PC-3 (cell line): ENCODE measurements at places on chromosomes 4 and X. TPM values are rescaled to one million over a fixed set of nuclear protein-coding genes. Genes with fewer than 3 reads are reported as not detected.

MAGEB1 gene
- not detected in 2 replicates for total RNA-seq

DHRSX gene
- total RNA-seq: 11.5 and 13.8 TPM in 2 replicates

- no peak for DNase-seq
Measured at GRCh38 chr4:38242822-38243387, 282.7 kb downstream of the PTTG2 start.

DNA sequence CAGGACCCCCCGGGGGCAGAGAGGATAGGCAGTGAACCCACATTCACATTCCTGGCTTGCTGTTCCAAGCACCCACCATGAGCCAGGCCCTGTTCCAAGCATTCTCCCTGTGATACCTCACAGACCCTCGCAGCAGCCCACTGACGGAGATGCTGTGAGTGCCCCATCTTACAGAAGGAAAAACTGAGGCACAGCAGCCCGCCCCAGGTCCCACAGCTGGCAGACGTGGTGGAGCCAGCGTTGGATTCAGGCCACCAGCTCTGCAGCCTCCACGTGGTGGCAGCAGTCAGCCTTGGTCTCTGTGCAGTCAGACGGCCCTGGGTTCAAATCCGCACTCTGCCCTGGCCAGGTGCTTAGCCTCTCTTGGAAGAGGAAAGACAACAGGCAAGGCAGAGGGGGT is 16.8 kb downstream of the MAN2B2 start:
- no peak for DNase-seq

- peak; percentile 68 for DNase-seq
Measured at GRCh38 chrX:46547857-46548256, 2.6 kb upstream of the ZNF674 start.

DNA sequence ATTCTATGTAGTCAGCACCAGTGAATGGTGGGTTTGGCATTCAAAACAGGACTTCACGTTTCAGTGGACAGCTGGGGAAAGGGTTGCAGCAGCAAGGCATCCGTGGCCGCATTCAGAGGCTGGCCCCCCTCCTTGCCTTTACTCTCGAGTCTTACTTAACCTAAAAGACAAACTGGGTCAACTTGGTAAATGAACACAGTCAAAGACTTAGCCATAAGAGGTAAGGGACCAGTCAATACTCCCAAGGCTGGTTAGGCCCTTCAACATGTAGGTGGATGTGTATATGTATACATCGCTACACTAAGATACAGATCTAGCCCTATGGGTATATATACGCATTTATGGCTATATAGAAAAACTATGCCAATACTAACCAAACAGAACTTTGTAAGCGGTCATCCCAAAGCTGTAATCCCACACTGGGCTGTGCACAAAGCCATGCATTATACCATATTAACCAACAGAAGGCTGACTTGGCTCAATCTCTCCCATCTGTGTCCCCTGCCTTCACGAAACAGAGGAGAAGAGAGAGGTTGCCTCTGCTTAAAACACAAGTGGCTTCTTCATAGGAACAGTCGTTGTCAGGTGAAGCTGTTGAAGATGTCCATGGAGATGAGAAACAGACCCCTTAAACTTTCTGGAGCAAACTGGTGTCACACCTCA is 61.9 kb downstream of the TSC22D3 start:
- no peak for DNase-seq
